ENCODE measurements at places on chromosomes 12 and 14.

DNA sequence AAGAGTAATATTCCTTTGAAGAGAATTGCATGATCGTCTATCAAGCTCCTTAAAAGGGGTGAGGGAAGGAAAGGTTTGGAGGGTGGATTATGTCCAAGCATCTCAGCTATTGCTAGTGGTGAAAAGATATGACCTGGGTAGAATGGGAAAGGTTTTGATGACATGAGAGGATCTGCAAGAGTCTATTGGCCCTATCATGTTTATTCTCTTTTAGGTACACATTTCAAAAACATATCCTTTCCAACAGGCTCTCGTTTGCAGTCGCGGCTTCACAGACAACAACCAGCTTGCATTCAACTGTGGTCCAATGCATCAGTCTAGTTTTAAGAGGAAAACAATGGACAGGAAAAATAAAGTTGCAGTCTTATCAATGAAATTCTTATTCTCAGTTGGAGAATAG lies 17.1 kb downstream of the FOXG1 start:
- no peak for DNase-seq

DNA sequence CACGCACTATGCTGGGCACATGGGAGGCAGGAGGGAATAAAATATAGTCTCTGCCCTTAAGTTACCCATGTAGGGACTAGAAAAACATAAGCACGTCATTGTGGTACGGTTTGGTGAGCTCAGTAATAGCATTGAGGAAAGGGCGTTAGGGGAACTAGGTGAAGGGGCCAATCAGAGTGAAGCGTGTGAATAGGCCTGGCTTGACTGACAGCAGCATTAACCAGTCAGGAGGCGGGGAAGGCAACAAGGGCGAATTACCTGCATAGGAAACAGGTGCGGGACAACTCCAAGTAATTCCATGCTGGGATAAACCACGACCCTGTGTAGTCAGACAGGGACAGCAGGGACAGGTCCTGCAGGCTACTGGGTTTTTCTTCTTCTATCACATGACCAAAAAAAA lies 107.7 kb downstream of the UNC79 start:
- no peak for DNase-seq

DNA sequence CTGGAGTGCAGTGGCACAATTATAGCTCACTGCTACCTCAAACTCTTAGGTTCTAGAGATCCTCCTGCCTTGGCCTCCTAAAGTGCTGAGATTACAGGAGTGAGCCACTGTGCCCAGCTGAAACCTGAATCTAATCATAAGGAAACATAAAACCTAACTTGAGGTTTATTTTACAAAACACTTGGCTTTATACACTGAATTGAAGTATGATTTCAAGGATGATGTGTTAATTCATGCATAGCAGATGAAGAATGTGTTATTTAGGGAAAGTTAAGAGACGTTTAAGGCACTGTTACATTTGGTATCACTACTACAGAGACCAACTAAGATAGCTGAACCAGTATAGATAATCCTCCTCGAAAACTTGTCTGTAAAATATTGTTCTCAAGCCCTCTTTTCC lies 6.4 kb downstream of the DICER1 start:
- no peak for DNase-seq

- DNase-seq, result no peak
Measured at GRCh38 chr12:51591016-51591901, at the start of gene SCN8A. TSS of gene SCN8A (plus strand) at chr12:51591233. CDS start at chr12:51662818, 71,585 bp downstream.

DNA sequence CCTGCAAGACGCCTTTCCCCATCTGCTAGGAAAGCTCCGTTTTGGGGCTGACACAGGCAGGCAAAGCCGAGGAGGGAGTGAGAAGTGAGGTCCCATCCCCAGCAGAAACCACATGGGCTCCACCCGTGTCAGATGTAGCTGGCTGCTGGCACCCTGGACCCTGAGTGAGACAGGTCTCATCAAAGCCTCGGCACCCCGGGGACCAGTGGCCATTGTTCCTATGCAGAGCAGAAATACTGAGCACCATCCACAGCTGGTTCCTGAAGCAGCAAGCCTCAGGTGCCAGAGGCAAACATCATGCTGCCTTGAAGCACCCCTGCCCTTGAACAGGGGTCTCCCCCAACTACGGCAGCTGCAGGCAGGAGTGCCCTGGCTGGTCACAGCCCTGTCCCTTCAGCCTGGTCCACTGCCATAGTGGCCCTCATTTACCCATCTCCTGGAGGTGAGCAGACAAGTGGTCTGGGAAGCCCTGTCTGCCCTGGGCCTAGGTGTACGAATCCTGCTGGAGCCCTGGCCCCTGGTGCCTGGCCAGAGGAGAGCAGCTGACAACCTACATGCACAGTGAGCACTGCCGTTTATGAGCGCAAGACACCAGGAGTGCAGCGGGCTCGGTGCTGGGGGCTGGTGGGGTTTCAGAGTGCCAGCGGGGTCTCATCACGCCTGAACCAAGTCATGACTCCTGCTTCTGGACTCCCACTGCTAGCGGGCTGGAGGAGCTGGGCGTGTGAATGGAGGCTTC lies 289.8 kb upstream of the RTL1 start:
- DNase-seq, result no peak

DNA sequence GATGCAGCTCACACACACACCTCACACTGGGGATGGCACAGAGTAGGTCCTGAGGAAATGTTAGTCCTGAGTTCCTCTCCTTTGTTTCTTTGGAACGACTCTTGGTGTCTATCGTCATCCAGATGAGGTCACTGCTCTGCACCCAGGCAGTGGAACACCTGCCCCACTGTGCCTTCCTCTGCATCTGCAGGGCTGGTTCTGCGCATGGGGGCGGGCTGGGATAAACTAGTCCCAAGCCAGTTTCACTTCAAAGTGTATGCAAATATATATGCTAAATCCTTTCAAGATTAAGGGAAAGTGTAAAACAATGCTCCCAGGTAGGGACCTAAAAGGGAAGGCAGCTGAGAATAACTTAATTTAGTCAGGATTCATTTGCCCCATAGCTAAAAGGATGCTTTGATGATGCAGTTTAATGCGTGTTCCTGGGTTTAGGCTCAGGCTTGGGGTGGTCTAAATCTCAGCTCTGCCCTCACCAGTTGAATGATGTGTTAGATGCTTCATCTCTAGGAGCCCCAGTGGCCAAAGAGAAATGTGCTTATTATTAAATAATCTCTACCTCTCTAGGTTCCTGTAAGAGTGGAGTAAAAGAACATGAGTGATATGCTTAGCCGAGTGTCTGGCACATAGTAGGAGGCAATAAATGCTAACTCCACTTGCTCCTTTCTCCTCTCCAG lies 47.1 kb upstream of the OVCH1 start:
- no peak for DNase-seq

GRCh38 chr12:80118565-80119324 lies 19.4 kb downstream of the OTOGL start:
- no peak for DNase-seq

DNA sequence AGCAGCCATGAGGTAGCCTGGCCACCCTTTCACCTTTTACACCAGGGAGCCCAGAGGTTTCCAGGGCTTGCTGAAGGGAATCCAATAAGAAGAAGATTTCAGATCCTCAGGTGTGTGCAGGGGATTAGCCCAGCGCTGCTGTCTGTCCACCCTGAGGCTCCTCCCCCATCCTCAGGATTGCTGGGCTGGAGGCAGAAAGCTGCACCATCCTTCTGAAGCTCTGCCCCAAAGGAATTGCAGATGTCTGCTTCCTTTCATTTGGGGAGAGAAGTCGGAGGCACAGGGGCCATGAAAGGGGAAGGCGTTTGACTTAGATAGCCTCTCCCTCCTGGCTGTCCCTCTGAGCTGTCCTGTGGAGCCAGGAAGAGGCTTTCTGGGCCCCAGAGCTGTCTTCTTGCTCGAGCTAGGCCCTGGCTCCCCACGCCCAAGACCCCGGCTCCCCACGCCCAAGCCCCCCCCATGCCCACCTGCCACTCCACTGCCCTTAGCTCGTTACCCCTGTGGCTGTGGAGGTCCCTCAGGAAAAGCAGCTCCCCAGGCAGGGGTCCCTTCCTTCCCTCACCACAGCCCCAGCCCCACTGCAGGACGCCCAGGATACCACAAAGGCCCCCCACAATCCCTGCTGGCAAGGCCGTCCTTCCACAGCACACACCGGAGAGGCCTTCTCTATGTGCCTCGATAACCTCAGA lies 359.0 kb downstream of the CACNA1C start:
- DNase-seq, result no peak

GRCh38 chr12:56127485-56127887 lies 581 bp upstream of the ESYT1 start:
- DNase-seq, result no peak

DNA sequence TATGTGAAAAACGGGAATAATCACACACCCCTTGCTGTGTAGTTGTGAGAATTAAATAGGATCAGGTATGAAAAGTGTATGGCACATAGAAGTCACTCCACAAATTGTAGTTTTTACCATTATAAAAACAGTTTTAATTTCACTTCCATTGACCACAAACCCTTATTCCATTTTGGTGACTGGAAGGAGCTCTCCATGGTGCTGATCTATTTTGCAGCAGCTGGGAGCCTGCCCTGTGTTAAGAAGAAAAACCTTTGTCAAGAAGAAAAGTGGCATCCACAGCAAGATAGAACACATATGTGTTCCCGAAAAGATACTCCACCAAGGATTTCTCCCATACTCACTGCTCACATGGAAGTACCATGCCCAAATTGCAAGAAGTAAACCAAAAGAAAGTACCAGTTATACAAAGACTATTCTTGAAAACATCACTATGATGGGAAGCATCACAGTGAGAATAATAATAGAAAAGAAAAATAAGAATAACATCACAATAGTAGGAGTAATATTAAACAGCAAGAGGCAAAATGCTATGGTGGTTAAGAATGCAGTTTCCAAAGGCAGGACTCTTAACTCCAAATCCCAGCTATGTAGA lies 58.7 kb downstream of the TUNAR start:
- DNase-seq, result peak; percentile 21

GRCh38 chr12:24852420-24852819 lies 96.5 kb downstream of the BCAT1 start:
- DNase-seq, result no peak

Measured in MV-4-11 (cell line).